ENCODE measurements at places on chromosomes 2 and 18.

DNA sequence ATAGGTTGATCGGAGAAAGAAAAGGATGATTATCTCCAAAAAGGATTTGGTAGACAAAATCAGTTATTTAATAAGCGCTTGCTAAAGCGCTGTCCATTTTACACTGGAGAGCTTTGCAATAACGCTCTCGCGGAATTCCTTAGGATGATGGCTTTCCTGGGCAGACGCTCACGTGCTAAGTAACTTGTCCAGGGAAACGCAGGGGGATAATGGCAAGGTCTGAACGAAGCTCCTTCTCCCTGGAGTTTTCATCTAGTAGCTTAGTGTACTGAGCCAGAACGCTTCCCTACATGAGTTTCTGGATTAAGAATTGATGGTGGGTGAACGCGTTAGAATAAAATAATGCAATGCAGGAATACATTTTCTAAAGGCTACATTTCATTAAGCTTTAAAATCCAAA lies 739.5 kb upstream of the SALL3 start:
- DNase-seq = no peak

DNA sequence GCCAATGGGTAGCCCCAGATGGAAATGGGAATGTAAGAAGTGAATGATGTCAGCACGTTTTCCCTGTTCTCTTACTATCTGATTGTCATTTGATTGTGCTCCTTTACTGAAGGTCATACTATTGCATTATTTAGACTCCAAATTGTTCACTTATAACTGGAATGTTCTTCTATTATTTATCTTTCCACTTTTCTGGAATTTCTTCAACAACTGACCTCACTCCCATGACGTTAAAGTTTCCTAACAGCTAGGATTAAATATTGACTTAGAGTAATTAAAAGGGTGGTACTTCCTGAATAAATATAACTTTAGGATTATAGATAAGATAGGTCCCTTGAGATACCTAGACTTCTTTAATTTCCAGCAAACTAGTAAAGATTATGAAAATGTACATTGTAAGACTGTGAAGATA lies 10.9 kb upstream of the GULP1 start:
- DNase-seq = no peak

- no peak for DNase-seq
Observed at GRCh38 chr18:54991981-54992380, 32.7 kb upstream of the CCDC68 start.

DNA sequence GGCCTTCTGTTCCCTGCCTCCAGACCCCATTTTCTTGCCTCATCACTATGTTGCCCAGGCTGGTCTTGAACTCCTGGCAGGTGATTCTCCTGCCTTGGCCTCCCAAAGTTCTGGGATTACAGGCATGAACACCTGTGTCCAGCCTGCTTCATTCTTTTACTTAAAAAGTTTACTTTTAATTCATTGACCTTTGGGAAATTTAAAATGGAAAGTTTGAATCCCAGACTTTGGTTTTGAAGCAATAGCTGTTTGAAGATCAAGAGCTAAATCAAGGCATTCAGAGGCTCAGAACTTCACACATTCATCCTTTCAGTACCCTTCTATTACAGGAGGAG lies 79.3 kb upstream of the SESTD1 start:
- DNase-seq = no peak

DNA sequence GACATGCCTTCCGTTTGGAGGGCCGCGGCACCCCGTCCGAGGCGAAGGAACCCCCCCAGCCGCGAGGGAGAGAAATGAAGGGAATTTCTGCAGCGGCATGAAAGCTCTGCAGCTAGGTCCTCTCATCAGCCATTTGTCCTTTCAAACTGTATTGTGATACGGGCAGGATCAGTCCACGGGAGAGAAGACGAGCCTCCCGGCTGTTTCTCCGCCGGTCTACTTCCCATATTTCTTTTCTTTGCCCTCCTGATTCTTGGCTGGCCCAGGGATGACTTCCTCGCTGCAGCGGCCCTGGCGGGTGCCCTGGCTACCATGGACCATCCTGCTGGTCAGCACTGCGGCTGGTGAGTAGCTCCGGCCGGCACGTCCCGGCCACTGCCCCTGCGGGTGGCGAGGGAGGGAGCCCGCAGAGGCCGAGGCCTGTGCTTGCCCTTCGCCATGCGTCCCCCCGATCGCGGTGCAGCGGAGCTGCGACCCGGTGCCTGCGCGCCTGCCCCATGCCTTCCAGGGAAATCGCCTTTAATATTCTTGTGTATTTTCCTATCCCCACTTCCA lies 1.2 kb downstream of the BMPR2 start:
- peak; percentile 78 for DNase-seq

GRCh38 chr18:3526421-3527354 lies 76.7 kb downstream of the TGIF1 start:
- DNase-seq = no peak

- no peak for DNase-seq
Observed at GRCh38 chr2:235766278-235766677, 272.4 kb downstream of the AGAP1 start.

- no peak for DNase-seq
Observed at GRCh38 chr2:191854382-191855372, 7.8 kb upstream of the CAVIN2 start.
